Dermis blood vessel endothelial cell (primary cell): ENCODE measurements at places on chromosomes 1 and 21. TPM values are rescaled to one million over a fixed set of nuclear protein-coding genes. Genes with fewer than 3 reads are reported as not detected.

Gene LRRIQ3
- 0.17 and 0.56 TPM in 2 replicates for total RNA-seq

Gene SPATA21
- total RNA-seq = under 0.01 TPM in 1 of 2 replicates, not detected in the other

Gene TNFRSF4
- 1.8 and 4.8 TPM in 2 replicates for total RNA-seq

Gene PACC1
- 8.5 and 10.6 TPM in 2 replicates for total RNA-seq

Gene C1orf74
- total RNA-seq = 2.2 and 2.4 TPM in 2 replicates

Gene TGFB2
- 36.2 and 38.6 TPM in 2 replicates for total RNA-seq

Gene KCNA2
- not detected in 2 replicates for total RNA-seq

Gene XCL2
- total RNA-seq = not detected in 2 replicates

Gene SERINC2
- 4.8 and 12.9 TPM in 2 replicates for total RNA-seq

Gene C1QA
- total RNA-seq = not detected in 2 replicates

Gene IL22RA1
- not detected in 2 replicates for total RNA-seq

Gene SPRR3
- not detected in 2 replicates for total RNA-seq

Gene AMY2B
- 0.51 and 1.4 TPM in 2 replicates for total RNA-seq

Gene FCRL5
- not detected in 2 replicates for total RNA-seq

DNA sequence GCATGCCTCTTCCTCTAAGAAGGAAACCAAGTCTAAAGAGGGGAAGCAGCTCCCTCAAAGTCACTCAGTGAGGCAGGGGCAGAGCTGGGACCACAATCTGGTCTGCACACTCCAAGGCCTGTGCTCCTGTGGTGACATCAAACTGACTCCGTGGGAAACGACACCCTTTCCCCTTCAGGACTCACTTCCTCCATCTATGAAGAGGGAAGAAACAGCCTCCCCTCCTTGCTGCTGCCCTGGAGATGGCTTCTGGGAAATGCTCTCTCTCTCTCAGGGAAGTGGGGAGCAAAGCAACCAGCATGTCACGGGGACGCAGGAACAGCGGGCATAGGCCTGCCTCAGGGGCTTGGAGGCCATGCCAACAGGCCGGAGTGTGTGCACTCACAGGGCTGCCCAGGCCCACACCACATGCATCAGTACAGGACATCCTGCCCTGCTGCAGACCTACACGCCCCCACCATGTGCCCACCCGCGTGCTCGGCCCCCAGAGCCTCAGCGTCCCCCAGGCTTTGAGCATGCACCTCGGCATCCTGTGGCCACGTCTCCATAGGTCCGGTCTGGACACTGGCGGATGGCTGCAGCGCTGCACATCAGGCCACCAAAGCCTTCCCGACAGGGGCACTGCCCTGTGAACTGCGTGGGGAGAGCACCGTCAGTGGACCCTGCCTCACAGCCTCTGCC lies 25.7 kb downstream of the LAMB3 start:
- DNase-seq = no peak

- no peak for DNase-seq
Measured at GRCh38 chr1:184479435-184480167, 92.8 kb downstream of the C1orf21 start.

DNA sequence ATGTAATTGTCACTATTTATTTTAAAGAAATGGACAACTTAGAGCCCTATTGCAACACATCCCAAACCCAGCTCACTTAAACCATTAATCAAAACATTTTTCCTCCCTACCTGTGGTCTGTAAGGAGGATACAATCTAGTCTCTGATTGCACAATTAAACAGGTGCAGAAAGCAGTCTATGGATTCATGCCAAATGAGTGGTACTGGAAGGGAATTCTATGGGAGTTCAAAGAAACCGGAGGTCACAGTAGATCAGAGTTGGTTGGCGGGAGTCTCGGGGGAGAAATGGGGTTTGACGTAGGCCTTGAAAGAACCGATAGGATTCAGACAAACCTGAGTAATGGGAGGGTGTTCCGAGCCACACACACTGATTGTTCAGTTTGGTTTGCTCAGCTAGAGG lies 314.9 kb downstream of the KIF26B start:
- DNase-seq = no peak

GRCh38 chr1:47198214-47198613 lies 8.4 kb upstream of the PDZK1IP1 start:
- DNase-seq = no peak

- no peak for DNase-seq
Measured at GRCh38 chr1:210293171-210293607, 35.5 kb upstream of the HHAT start.

DNA sequence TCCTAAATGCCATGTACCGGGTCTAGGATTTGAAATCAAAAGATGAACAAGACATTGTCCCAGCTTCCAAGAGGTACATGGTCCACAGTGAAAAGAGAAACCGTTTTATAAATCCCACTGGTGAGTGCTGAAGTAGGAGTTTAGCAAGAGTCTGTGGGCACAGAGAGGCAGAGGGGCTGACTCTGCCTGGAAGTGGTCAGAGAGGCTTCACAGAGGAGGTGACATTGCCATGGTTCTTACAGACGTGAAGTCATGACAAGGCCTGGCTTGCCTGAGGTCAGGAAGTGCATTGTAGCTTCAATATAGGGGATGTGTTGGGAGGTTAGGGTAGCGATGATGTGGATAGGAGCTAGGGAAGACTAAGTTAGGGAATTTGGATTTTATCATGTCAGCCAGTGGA lies 28.4 kb downstream of the MAPKAPK2 start:
- DNase-seq = no peak

GRCh38 chr1:44221769-44222168 lies 8.5 kb downstream of the DMAP1 start:
- no peak for DNase-seq

DNA sequence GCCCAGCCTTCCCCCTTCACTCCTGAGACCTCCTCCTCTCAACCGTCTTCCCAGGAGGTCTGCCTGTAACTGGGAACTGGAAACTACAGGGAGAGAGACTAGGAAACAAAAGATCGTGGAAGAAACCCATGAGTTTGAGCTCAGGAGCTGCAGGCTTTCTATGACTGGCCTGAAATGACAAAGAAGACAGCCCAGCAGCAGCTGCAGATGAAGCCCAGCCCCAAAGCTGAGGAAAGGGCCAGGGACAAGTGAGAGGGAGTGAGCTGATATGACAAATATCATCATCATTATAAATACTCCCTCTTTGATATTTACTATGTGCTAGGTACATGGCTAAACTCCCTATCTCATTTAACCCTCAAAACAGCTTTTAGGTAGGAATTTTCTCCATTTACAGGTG lies 142.6 kb upstream of the CTTNBP2NL start:
- DNase-seq = no peak

DNA sequence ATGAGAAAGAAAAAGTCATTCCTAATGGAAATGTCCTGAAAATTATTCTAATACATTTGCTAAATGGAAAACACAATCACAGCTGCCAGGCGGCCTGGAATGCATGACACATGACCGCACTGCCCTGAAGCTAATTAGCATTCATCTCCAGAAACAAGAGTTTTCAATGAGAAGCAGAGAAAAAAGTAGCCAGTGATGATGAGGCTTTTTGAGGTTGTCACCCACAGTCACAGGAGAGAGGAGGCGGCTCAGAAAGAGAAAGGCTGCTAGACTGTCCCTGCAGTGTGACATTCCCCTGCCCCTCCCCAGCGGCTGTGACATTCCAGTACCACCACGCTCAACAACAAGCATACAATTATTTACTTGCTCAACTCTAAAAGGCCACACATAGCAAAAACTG lies 122.9 kb upstream of the KRTAP19-8 start:
- no peak for DNase-seq

DNA sequence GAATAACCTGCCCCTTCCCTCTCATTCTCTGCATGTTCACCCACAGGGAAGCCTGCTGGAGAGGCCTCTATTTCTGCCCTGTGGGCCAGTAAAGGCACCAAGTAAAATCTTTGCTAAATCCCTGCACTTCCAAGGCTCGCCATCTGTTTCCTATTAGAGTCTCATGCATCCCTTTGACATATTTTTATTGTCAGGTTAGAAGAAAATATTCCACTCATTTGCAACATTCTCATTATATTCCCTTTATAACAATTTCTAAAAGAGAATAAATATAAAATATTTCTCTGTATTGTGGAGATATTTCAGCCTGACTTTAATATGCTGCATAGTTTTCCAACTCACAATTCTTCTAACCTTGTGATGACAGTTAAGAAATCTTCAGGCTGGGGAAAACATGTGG lies 340.4 kb upstream of the VAMP3 start:
- DNase-seq = no peak

DNA sequence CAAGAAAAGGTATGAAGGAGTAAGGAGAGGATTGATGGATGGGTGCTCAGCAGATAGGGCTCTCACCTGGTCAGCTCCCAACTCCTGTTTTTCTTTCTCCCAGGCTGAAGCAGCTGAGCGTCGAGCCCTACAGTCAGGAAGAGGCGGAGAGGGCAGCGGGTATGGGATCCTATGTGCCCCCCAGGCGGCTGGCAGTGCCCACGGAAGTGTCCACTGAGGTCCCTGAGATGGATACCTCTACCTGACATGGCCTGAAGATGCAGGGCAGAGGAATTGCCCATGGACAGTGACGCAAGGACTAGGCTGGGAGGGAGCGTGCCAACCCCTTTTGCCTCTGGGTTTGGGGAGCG lies 739 bp downstream of the ZNF593 start:
- DNase-seq = no peak

- no peak for DNase-seq
Measured at GRCh38 chr1:205243350-205244191, 15.8 kb downstream of the TMCC2 start.

DNA sequence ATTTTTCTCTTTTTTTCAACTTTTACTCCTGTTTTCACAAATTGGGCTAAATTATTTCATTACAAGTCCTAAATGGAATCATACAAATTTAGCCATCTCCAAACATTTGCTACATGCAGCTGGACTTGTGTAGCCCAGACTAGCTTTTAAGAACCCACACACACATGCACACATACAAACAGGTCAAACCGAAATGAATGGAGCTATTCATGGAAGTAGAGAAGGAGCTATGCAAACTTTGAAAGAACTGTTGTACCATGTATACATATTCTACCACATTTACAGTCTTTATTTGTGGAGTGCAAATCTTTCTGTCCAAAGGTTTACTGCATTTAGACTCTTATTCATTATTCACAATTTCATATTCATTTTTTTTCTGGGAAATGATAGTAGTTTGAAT lies 189.1 kb upstream of the RNPC3 start:
- DNase-seq = no peak

DNA sequence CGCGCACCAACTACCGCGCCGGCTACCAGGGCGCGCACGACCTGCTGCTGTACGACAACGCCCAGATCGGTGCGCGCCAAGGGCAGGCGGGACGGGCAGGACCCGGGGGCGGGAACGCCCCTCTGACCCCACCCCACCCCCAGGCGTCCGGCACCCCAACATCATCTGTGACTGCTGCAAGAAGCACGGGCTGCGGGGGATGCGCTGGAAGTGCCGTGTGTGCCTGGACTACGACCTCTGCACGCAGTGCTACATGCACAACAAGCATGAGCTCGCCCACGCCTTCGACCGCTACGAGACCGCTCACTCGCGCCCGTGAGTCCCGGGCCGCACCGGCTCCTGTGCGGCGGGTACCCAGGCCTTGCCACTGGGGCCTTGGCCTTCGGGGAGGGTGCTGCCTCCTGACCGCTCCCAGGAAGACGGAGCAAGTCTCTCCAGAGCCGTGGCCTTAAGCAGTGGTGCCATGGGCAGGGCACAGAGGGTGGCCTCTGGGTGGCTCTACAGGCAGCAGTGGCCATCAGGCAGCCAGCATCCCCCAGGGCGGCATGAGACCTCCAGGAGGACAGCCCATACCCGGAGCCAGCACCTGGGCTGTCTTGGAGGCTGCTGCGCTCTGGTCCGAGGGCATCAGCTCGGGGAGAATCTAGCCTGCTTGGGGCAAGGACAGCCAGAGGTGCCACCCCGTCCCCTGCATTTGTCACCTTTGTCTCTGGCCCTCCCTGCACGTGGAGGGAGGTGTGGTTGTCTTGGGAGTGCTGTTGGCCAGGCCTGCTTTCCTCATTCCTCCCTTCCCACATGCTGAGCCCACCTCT lies 8.1 kb upstream of the MMP23B start:
- DNase-seq = no peak

GRCh38 chr21:29096218-29097015 lies 23.0 kb upstream of the CCT8 start:
- DNase-seq = no peak

DNA sequence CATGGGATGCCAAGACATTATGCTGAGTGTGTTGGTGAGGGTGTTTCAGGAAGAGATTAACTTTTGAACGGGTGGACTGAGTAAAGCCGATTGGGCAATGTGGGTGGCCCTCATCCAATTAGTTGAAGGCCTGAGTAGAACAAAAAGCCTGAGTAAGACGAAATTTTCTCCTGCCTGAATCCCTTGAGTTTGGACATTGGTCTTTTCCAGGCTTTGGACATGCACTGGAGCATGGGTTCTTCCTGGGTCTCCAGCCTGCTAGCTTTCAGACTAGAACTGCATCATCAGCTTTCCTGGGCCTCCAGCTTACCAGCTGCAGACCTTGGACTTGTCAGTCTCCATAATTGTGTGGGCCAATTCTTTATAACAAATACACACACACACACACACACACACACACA lies 63.6 kb downstream of the NIBAN1 start:
- no peak for DNase-seq

GRCh38 chr1:67312615-67313014 lies 4.9 kb downstream of the IL12RB2 start:
- DNase-seq = no peak

GRCh38 chr1:92992054-92992453 lies 30.8 kb upstream of the DIPK1A start:
- DNase-seq = no peak

DNA sequence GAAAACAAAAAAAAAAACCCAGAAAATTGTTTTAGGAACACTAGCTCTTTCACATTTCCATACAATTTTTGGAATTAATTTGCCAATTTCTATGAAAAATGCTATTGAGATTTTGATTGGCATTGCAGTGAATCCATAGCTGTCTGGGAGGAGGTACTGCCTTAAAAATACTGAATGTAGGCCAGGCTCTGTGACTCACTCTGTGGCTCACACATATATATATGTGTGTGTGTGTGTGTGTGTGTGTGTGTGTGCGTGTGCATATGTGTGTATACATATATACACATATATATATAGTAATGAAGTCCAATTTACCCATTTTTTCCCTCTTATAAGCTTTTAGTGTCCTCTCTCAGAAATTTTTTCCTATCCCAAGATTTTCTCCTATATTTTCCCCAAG lies 214.2 kb upstream of the DMRTA2 start:
- no peak for DNase-seq

DNA sequence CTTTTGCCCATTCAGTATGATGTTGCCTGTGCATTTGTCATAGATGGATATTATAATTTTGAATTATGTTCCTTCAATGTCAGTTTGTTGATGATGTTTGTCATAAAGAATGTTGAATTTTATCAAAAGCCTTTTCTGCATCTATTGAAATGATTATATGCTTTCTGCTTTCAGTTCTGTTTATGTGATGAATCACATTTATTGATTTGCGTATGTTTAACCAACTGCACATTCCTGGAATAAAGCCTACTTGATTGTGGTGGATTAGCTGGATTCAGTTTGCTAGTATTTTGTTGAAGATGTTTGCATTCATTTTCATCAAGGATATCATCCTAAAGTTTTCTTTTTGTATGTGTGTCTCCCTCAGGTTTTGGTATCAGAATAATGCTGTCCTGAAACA lies 5.7 kb upstream of the OR2M4 start:
- no peak for DNase-seq

DNA sequence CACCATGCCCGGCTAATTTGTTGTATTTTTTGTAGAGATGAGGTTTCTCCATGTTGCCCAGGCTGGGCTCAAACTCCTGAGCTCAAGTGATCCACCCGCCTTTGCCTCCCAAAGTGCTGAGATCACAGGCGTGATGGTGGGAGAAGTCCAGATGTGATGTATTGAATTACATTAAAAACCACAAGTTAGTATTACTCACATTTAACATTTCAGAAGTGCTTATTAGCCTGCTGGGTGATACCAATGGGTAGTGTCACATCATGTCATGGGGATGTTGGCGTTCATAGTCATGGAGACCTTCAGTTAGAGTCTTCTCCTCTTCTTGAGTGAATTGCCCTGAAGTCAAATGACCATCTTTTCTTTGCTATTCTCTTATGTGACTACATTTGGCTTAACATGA lies 63.6 kb upstream of the VAMP3 start:
- DNase-seq = no peak
